LNCaP clone FGC (cell line): ENCODE measurements at places on chromosomes 2 and 18.

DNA sequence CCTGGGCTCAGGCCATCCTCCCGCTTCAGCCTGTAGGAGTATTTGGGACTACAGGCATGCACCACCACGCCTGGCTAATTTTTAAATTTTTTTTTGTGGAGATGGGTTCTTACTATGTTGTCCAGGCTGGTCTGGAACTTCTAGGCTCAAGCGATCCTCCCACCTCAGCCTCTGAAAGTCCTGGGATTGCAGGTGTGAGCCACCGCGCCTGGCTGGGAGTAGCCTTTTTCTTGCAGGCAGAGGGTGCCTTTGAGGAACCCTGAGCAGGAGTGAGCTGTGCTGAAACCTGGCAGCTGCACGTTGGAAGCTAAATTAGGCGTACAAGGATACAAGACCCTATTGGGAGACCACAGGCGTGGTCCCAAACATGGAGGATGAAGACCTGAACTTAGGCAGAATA lies 8.0 kb downstream of the CTDSP1 start:
- no peak for DNase-seq

DNA sequence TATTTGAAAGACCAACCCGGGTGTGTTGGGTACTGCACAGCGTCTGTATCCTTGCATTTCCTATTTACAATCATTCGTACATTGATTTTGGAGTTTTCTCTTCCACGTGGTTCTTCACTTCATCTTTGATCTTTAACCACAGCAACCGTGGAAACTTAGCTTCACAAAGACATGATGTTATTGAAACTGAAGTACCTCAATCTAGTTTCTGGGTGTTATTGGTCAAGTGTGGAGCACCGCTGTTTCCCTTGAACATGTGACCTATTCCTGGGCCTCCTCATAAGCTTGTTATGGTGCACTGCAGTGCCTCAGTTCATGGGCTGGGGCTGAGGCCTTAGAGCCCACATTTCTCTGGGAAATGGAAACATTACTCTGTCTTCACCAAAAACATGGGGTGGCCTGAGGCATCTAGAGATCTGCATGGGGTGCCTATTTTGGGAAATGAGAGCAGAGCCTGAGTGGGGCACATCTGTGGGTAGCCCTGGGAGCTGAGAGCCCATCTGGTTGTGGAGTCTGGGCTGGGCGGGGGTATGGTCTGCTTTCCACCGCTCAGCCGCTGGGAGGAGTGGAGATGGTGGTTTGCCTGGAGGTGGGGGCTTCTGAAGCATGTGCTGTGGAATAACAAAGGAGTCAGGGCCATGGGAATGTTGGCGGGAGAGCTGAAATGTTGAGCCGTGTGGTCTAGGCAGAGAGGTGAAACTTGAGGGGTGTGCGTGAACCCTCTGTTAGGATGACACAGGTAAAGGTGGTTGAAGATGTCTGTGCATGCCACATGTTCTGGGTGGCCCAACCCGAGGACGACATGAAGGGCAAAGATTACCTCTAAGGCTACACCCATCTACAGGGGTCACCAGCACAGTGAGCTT lies 37.4 kb downstream of the ZNF236 start:
- DNase-seq = no peak

GRCh38 chr2:1787755-1788477 lies 43.6 kb upstream of the PXDN start:
- no peak for DNase-seq

- DNase-seq = peak; percentile 67
Measured at GRCh38 chr2:241617431-241618154, 19.4 kb downstream of the THAP4 start.

- no peak for DNase-seq
Measured at GRCh38 chr2:31222071-31222470, 4.8 kb upstream of the CAPN14 start.

DNA sequence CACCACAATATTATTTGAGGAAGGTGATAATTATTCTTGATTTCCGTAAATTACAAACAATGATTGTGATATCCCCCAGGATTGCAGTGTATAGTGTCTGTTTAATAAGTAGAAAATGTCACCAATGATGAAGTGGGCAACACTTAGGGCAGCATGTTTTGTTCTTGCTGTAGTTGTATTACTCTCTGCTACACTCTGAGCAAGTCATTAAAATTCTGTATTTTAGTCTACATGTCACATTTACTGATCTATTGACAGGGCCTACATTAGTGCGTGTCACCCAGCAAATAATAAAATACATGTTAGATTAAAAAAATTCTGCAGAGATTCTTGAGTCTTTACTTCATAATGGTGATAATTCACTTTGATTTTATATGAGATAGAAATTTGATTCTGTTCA lies 247.6 kb downstream of the TMX3 start:
- no peak for DNase-seq

DNA sequence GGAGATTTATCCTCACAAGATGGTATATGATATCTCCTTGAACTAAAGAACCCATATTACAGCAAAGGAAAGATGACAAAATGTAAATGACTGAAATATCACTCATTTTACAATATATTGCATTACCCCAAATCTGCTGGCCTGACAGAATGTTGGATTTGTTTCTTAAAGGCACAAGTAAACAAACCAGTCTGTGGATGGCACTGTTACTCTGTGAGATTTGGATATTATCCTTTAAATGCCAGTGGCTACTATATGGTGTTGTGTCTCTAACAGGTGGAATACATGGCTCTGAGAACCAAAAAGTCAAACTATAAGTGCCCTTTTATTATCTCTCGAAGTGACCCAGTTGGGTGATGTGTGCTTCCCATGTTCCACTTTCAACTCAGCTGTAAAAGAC lies 125.7 kb downstream of the PDE1A start:
- no peak for DNase-seq

- DNase-seq = no peak
Measured at GRCh38 chr18:47777626-47778025, 152.8 kb downstream of the SMAD2 start.

DNA sequence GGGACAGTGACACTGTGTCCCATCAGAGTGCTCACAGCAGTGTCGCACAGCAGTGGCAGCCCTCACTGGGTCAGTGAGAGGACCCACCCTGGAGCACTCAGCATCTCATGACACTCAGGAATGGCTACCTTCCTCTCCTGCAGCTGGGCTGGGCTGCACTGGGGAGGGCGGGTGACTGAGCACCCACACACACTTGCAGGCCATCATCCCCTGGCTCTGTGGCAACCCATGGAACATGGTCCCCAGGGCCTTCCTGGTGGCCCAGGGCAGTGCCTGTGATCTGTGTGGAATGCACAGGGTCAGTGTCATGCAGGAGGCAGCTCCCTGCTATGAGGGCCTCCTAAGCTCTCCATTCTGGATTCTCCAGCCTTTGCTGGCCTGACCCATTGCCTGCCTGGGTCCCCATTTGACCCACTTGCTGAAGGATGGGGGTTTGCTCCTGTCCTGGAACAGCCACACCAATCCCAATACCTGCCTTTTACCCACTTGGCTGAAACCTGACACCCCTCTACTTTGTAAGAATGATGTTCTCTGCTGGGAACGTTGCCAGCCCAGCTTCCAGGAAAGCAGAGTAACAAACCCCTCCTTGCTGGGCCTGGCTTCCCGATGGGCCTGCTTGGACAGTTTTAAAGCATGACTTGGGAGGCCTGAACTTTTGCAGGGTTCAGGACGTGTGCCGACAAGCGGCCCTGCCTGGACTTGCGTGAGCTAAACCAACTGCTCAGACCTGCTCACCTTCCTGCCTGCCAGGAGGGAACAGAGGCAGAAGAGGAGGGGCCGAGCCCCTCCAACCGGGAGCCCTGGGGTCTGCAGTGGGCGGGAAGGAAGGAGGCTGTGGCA lies 13.7 kb downstream of the HS6ST1 start:
- peak; percentile 90 for DNase-seq

- no peak for DNase-seq
Measured at GRCh38 chr2:127423478-127423843, 5.2 kb downstream of the PROC start.

DNA sequence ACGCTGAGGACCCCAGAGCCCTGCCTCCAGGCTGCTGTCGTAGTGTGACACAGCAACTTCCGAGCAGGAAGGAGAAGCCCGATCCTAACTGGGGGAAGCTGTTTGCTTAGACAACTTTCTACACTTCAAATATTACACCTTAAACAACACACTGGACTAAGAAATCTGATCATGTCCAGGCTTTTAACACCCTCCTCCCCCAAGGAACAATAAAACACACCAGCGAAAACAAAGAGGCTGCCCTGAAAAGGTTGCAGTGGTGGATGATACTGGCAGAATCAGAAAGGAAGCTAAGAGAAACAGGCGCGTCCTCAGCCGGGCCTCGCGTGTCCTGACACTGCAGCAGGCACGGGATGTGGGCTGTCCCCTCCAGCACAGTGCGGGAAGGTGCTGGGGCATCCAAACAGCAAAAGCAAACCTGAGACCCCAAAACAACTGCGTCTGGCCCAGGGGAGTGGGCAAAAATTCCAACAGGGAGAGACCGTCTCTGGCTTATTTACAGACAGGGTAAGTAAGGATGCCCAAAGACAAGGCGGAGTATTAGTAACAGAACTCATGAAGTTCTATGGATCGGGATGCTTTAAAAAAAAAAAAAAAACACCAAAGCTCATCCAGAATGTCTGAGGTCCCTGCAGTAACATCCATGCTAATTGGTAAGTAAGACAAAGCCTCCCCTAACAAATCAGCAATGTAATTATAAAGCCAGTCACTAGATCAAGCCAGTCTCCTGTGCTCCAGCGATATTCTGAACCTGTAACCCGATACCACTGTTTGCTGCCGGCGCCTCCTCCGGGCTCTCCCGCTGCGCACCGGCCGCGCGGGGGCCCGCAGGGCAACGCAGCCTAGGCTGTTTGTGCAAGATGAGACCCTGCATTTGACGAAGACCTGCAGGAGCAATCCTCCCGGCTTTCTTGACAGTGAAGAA lies 9.0 kb downstream of the SERTAD2 start:
- no peak for DNase-seq

DNA sequence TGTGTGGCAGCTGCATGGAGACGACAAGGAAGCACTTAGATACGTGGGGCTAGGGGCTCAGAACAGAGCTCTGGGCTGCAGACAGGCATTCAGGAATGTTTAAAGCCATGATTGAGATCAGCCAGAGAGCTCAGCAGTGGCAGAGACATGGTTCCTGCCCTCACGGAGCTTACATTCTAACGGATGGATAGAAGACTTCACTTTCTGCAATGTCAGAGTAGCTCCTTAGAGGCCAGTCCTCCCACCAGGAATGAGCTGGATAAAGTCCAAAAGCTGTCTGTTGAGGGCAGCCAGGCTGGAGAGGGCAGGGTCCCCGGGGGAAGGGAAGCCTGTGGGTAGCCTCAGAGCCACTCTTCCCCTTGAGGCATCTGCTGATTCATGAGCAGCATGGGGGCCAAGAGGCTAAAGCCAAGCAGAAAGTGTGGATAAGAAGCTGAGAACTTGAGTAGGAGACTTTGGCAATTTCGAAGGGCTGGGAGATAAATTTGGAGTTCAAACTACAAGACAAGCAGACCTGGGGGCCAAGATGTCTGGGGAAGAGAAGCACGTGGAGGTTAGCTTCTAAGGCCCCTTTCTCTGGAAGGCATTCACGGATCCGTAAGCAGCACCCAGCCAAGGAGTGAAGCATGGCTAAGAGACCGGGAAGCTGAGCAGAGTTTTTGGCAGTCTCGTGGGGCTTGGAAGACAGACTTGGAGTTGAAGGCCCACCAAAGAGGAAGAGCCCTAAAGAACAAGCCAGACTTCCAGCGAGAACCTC lies 9.7 kb upstream of the CIB4 start:
- no peak for DNase-seq

GRCh38 chr2:127465258-127465657 lies 47.0 kb downstream of the PROC start:
- no peak for DNase-seq

GRCh38 chr2:22454826-22455485 lies 930.0 kb upstream of the KLHL29 start:
- DNase-seq = no peak

- DNase-seq = no peak
Measured at GRCh38 chr2:8252997-8253694, 428.7 kb upstream of the ID2 start.

GRCh38 chr2:152335726-152336118 lies 748 bp downstream of the FMNL2 start:
- no peak for DNase-seq

- no peak for DNase-seq
Measured at GRCh38 chr2:233399306-233400225, 45.3 kb downstream of the DGKD start.

GRCh38 chr2:181814057-181814491 lies 77.5 kb upstream of the ITPRID2 start:
- DNase-seq = no peak

- DNase-seq = no peak
Measured at GRCh38 chr18:35182151-35182550, 58.7 kb upstream of the ZNF397 start.

GRCh38 chr2:28621172-28622100 lies 125.6 kb downstream of the PLB1 start:
- DNase-seq = no peak

DNA sequence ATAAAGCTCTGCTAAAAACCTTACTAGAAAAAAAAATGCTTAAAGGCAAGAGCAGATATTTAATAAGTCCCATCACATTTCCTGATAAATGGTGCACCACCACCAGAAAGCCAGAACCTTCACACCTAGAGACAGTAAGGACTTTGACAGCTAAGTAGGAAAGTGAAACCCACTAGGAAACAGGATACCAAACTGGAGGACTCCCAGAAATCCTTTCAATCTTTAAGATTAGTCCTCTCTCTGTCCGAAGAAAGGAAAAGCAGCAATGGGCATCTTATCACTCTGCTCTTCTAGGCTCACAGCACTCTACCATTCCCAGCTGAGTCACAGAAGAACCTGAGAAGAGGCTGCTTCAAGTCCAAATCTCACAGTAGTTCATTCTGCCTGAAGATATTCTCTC lies 3.7 kb downstream of the DYM start:
- no peak for DNase-seq

DNA sequence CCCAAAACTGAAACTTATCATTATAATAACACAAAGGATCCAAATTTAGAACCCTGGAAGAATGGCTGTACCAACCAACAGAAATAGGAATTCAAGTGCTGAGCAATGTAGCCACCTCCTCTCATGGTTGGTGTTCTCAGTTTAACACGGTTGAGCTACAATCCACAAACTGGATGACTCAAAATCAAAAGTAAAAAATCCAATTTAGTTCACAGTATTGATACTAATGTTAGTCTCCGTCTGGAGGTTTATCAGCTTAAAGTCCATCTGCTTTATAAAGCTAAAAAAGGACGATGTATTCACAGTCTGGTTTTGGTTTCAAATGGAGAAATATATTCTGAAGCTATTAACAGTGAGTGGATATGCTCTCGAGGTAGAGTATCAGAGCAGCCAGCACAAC lies 40.5 kb downstream of the CNTNAP5 start:
- DNase-seq = no peak

- no peak for DNase-seq
Measured at GRCh38 chr18:61609131-61609530, 275.9 kb downstream of the CDH20 start.

- DNase-seq = no peak
Measured at GRCh38 chr2:220876080-220876824, 695.9 kb downstream of the EPHA4 start.

GRCh38 chr2:106038601-106039375 lies 155.3 kb downstream of the UXS1 start:
- no peak for DNase-seq

GRCh38 chr2:79792090-79792489 lies 279.2 kb downstream of the CTNNA2 start:
- DNase-seq = peak; percentile 89
